Activated CD4-positive, CD25-positive, alpha-beta regulatory T cell (primary cell): ENCODE measurements at places on chromosomes 4 and X.

DNA sequence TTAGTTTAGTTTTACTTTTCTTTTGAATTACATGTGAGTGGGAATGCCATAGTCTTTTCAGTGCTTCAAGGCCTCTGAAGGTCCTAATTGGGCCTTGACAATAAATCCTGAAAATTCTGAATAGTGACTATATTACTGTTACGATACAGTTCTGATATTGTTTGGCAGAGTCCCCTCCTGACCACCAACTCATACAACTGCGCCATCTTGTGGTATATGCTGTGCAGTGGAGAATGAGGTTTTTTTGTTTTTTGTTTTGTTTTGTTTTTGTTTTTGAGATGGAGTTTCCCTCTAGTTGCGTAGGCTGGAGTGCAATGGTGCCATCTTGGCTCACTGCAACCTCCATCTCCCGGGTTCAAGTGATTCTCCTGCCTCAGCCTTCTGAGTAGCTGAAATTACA lies 56.6 kb upstream of the CHRDL1 start:
- DNase-seq, result no peak

GRCh38 chr4:67750691-67751090 lies 3.5 kb downstream of the GNRHR start:
- no peak for DNase-seq

DNA sequence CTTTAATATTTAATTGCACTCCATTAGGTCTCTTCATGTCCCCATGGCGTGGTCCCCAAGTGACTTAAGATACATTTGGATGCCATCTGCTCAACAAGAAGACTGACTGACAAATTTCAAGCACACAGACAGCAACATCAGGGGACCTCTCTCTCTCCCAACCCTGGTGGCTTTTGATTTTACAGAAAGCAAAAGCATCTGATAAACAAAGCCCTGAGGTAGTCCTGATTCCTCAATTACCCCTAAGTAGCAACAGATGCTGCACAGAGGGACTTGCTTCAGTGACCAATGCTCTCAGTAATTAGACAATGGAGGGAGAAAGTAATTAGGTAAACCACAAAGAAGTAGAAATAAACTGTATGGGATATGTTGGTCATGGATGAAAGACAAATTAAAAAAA lies 426.4 kb downstream of the INPP4B start:
- DNase-seq, result no peak

DNA sequence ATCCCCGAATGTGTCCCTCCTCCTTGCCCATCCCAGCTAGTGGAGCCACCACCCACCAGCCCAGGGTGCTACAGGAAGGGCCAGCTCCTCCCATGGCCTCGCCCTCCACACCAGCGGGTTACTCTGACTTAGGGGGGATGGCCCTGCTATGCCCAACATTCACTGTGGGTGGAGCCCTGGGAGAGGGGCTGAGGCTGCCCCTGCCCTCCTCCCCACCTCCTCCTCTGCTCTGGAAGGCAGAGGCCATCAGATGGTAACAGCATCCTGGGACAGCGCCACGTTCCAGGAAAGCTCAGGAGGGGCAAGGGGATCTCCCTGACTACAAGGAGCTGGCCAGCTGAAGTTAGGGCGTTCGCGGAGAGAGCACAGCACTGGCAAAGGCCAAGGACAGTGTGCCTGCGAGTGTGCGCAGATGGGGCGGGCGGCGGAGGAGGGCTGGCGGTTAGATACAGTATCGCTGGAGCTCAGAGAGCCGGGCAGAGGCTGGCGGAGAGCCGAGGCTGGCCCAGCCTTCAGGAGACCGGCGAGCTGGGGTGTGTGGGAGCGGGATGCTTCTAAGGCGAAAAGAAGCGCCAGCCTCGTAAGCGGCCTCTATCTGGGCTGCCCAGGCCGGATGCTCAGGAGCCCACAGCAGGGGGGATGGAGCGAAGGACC lies 1.5 kb downstream of the JAKMIP1 start:
- DNase-seq, result no peak

GRCh38 chrX:103248553-103248952 lies 6.4 kb downstream of the TCEAL8 start:
- DNase-seq, result no peak

DNA sequence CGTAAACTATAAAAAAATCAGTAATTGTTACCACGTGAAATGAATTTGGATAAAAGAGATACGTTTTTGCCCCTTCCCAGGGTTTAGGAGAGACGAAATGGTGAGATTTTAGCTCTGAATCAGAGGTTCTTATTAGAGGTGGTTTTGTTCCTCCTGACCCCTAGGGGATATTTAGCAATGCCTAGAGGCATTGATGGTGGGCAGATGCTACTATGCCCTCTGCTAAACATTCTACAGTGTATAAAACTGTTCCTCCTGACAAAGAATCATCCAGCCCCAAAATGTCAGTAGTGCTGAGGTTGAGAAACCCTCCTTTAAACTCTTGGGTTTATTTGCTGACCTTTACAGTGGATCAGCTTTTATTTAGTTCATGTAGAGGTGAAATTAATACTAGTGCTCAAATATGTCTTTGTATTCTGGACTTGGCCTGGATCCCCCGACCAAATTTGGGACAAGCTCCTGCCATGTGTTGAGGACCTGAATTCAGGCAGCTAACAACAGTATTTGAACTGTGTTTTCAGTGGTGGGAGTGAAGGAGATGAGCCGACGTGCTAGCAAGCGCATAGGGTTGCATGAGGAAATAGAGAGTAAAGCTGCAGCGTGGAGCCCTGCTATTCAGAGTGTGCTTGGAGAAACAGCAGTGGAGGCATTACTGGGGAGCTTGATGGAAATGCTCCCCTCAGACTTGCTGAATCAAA lies 126.1 kb downstream of the PTTG2 start:
- DNase-seq, result no peak

DNA sequence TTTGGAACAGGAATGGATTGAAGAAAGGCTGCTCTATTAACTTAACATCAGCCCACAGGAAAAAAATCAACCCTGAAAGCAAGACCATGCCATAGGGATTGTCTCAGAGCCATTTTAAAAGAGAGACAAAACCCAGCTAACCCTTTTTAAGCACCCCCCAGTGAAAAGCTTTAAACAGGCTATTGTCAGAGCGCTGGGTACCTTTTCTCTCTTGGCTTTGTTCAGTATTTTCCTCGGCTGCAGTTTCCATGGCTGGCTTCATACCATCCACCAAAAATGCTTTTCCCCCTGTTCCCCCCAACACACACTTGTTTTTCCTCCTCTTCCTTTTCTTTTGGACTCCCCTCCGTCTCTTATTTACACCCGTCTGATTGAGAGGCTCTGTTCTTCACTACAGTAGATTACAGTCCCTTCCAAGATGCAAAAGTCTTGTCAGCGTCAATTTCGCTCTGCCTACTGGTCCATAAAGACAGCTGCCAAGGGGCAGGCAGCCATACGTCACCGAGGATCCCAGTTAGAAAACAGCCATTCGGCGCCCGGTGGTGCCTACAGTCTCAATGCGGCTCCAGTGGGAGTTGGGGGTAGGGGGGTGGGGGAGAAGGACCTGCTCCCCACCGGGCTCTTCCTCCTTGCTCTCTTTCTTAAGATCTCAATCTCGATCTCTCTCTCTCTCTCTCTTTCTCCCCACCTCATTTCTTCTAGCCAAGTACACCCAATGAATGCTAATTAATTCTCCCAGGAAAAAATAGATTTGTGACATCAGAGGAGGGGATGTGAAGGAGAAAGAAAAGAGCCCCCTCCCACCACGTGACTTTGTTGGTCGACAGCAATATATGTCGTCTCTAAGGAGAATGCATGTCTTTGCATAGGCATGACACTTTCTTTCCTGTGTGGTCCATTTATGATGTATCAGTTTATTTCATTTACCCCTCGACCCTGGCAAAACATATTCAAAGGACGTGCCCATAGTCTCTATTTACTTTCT lies at the start of gene GPM6B:
Gene GPM6B (minus strand): TSS at position 451 of the 985 bp plus-strand sequence. CDS start 189 bp downstream, at position 262.
- no peak for DNase-seq

DNA sequence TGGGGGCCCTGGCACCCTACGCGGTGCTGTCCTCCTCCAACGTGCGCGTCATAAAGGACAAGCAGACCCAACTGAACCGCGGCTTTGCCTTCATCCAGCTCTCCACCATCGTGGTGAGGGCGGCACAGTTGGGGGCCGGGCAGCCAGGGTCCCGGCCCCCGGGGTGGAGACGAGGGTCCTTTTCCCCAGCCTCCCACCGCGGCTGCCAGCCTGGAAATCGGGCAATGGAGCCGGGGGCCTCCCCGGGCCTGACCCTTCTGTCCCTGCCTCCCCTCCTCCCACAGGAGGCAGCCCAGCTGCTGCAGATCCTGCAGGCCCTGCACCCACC lies 13.7 kb upstream of the UBA1 start:
- DNase-seq, result no peak

- no peak for DNase-seq
Observed at GRCh38 chr4:118281611-118282442, 71.0 kb downstream of the PRSS12 start.

- no peak for DNase-seq
Observed at GRCh38 chr4:22962295-22962694, 269.6 kb downstream of the GBA3 start.

DNA sequence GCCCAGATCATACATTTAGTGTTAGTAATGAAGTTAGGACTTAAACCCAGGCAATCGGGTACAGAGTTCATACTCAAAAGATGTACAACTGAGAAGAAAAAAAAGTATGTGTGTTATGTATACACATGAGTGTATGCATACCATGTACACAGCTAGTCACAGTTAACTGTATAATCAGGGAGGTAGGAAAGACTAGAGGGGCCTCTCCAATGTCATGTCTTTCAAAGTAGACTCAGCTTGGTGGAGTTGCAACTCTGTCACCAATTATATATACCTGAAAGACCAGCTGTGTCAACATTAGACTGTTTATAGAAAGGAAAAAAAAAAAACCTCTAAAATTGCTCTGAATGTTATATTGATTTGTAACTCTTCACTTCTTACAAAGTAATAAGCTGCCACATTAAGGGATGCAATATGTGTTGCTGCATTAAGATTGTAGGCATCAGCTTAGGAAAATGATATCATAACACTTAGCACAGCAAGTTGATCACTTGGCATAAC lies 167.5 kb downstream of the DCTD start:
- no peak for DNase-seq

DNA sequence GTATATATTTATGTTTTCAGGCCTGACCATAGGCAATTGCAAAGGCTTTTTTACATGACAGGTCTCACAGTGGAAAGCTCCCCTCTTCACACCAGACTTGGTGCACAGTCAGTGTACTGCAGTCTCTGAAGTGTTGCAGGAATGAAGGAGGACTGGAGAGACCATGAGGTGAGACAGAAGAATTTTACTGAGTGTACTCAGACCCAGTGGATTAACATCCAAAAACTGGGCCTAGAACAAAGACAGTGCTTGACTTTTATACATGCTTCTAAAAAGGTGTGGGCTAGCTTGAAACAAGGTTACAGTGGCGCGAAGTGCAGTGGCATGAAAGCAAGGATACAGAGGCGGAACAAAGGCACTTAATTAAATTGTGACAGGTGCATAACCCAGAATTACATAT lies 822.9 kb downstream of the RAPGEF2 start:
- no peak for DNase-seq

- no peak for DNase-seq
Observed at GRCh38 chr4:10006601-10007435, 14.5 kb downstream of the SLC2A9 start.

DNA sequence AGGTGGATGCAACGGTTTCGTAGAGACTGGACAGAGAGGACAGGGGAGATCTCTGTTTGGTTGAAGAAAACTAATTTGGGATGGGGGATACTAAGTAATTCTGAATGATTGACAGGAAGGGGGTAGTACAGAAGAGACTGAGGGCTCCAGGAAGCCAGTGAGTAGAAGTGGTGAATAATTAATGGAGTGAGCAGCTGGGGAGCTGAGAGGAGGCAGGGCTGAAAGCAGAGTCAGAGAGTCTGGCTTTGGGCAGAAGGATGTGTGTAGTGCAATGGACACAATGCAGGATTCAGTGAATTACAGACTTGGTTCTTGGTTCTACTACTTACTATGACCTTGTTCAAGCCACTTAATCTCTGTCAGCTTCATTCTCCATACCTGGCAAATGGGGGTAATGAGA lies 161.7 kb downstream of the RBMX2 start:
- no peak for DNase-seq

DNA sequence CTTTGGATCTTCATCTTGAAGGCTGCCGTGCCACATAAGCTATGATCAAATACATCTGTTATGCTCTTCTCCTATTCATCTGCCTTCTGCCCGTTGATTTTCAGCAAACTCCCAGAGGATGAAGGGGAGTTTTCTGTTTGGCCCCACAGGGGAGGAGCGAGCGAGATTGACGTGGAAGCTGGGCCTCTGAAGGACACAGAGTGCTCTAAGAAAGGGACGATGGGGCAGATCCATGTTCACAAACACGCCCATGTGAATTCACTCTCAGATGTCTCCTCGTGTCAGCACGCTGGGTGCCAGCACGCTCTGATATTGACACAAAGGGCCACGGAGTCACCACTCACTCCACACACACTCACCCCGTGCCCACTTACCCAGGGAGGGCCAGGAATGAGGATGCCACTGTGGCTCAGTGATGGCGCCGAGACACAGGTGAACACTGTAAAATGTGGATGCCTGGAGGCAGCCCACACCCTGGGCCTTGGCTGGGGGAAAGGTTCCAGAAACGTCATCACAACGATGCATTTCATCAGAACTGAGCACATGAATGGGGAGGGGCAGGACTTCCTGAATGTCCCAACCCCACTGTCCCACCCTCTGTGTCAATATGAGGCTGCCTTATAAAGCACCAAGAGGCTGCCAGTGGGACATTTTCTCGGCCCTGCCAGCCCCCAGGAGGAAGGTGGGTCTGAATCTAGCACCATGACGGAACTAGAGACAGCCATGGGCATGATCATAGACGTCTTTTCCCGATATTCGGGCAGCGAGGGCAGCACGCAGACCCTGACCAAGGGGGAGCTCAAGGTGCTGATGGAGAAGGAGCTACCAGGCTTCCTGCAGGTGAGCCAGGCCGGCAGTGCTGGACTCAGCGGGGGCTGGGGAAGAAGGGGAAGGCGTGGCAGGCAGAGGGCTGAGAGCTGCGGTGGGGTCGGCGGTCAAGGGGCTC lies at the start of gene S100P:
Gene S100P (plus strand): TSS at position 648 of the 946 bp plus-strand sequence. CDS start 55 bp downstream, at position 703.
- no peak for DNase-seq

- DNase-seq, result no peak
Observed at GRCh38 chrX:150316564-150316963, 46.6 kb upstream of the MAMLD1 start.

DNA sequence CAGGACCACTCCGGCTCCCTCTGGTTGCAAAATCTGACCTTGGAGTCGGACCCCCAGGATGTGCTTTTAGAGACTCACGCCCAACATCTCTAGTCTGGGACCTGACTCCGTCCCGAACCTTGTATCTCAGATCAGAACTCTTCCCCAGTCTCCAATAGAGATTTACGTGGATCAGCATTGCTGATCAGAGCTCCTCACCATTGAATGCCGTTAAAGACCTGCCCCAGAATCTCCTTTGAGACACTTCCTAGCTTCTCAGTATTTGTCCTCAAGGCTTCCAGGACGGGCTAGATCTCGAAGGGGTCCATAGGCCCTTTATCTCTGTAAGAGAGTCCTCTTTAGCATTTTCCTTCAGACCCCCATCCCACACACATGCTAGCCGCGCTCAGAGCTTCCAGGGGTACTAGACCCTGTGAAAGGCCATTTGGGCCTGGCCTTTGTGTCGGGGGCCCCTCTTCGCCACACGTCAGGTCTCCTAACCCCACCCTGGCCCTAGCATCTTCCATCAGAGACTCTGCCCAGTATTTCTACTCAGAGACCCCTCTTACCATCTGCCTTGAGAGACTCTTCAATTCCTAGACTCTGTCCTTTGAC lies 662 bp downstream of the UBA1 start:
- no peak for DNase-seq
